Naive B cell (primary cell): ENCODE measurements at places on chromosomes 12 and 14. TPM values are rescaled to one million over a fixed set of nuclear protein-coding genes. Genes with fewer than 3 reads are reported as not detected.

GRCh38 chr14:58787592-58787991 lies 149.8 kb downstream of the DACT1 start:
- no peaks in the 10 kb centered on the region for H3K4me1 ChIP-seq
- no peak overlapping the region for H3K27ac ChIP-seq
- H3K36me3 ChIP-seq, result no peaks in the 10 kb centered on the region
- no peak for DNase-seq
- peaks cover 13% of the 10 kb centered on the region for H3K27me3 ChIP-seq
- H3K4me3 ChIP-seq, result no peak overlapping the region

GRCh38 chr14:75044322-75044721 lies 6.9 kb downstream of the MLH3 start:
- no peaks in the 10 kb centered on the region for H3K27me3 ChIP-seq
- H3K27ac ChIP-seq, result no peak overlapping the region
- H3K36me3 ChIP-seq, result no peaks in the 10 kb centered on the region

DNA sequence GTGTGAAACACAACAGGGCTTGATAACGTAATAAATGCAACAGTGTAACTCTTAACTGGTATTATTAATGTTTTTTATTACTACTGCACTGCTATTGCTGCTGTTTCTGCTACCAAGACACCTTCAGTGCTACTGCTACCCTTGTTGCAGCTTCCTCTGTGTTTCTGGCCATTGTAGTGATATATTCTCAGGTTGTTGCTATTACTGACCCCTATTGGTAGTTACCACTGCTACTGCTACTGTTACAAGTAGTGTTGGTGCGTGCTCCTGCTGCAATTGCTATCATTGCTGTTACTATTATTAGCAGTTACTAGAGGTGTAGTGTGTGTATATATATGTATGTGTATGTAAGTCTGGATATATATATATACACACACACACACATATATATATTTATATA lies 87.2 kb upstream of the PTPRB start:
- H3K4me3 ChIP-seq, result no peak overlapping the region
- peaks cover 5% of the 10 kb centered on the region for H3K27me3 ChIP-seq
- no peak overlapping the region for H3K27ac ChIP-seq

- DNase-seq, result no peak
- no peaks in the 10 kb centered on the region for H3K36me3 ChIP-seq
- no peak overlapping the region for H3K4me3 ChIP-seq
- H3K27ac ChIP-seq, result no peak overlapping the region
These were observed 219.5 kb downstream of the TBX5 start for GRCh38 chr12:114186241-114187002.

- H3K36me3 ChIP-seq, result no peaks in the 10 kb centered on the region
- H3K27me3 ChIP-seq, result no peaks in the 10 kb centered on the region
- peak overlapping the region; percentile 33 for H3K27ac ChIP-seq
- DNase-seq, result no peak
These were observed 73.5 kb downstream of the ARF6 start for GRCh38 chr14:49966304-49966809.

- peaks cover 82% of the 10 kb centered on the region for H3K4me1 ChIP-seq
- peak overlapping the region; percentile 98 for H3K27ac ChIP-seq
- H3K27me3 ChIP-seq, result no peaks in the 10 kb centered on the region
- peak overlapping the region; percentile 88 for H3K4me3 ChIP-seq
- peaks cover 1% of the 10 kb centered on the region for H3K36me3 ChIP-seq
- DNase-seq, result peak; percentile 62
These were observed 28.9 kb downstream of the SLC15A4 start for GRCh38 chr12:128794661-128795529.

GRCh38 chr12:108515916-108516315 lies 839 bp downstream of the FICD start:
- H3K27ac ChIP-seq, result peak overlapping the region; percentile 66
- H3K36me3 ChIP-seq, result no peaks in the 10 kb centered on the region
- DNase-seq, result no peak
- H3K4me1 ChIP-seq, result peaks cover 33% of the 10 kb centered on the region
- H3K4me3 ChIP-seq, result peak overlapping the region; percentile 92

- H3K4me3 ChIP-seq, result peak overlapping the region; percentile 99
- no peak for DNase-seq
- H3K4me1 ChIP-seq, result peaks cover 48% of the 10 kb centered on the region
These were observed 536 bp upstream of the SLC35E3 start for GRCh38 chr12:68745376-68745903.

The GLIPR1L1 gene
- polyA plus RNA-seq, result not detected

The APOLD1 gene
- polyA plus RNA-seq, result not detected

The KCNA5 gene
- 0.16 TPM for polyA plus RNA-seq

The TAS2R42 gene
- polyA plus RNA-seq, result not detected

The RPL10L gene
- not detected for polyA plus RNA-seq
